Coronary artery (tissue), 2 donors: ENCODE measurements at places on chromosomes 5 and 9.

DNA sequence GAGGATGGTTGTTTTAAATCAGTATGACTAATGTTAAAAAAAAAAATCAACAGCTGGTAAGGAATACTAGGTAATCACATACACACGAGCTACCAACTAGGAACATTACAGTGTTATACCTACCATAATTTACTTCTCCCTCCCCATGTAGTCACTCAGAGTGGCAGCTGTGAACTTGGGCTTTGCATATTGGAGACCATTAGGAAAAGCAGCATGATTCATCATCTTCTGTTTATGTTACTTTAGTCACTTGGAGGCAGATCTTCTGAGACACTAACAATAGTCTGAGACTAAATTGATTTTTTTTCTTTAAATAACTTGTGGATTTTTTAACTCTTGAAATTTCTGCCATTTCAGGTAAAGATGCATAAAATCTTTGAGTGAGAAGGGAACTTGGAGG lies 141.5 kb upstream of the NR4A3 start:
- DNase-seq = no peak

DNA sequence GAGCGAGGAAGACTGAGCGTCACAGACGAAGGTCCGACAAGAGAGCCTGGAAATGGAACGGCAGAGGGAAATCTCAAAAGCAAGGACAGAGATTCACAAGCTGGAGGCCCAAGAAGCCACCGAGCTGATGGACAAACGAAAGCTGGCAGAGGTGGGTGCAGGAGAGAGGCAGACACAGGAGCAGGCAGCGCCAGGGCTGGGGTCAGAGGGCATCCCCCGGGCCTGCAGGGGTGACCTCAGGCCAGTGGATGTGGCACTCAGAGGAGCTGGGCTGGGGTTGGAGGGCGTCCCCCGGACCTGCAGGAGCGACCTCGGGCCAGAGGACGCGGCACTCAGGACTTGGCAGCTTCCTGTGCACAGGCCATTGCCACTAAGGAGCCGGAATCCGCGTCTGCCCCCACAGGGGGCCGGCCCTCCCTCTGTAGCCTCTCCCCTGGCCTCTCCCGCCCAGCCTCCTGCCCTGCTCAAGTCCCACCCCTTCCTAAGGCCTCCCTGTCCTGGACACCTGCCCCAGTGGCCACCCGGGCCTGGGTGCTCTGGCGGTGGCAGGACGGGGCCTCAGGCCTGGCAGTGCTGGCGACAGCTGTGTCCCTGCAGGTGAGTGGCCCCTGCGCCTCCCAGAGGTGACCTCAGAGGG lies 40.4 kb downstream of the EXD3 start:
- no peak for DNase-seq

DNA sequence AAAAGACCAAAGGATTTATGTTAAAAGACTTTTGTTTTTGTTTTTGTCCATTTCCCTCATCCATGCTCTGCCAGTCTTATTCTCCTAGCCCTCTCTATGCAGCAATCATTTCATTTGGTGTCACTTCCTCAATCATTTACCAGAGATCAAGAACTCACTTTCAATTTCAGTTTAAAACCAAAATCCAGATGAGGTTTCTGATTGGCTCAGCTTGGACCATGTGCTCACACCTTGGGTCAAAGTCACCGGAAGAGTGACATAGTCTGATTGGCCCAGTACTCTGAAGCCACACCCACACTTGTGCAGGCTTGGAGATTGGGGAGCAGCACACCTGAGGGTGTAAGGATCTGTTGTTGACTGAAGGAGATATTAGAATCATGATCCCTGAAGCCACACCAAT lies 79.6 kb downstream of the TLR4 start:
- DNase-seq = no peak

- DNase-seq = no peak
Measured at GRCh38 chr9:78839252-78839651, 542.3 kb downstream of the PSAT1 start.

GRCh38 chr5:179154991-179155955 lies 95.1 kb downstream of the ZNF354C start:
- DNase-seq = peak; percentile 47

DNA sequence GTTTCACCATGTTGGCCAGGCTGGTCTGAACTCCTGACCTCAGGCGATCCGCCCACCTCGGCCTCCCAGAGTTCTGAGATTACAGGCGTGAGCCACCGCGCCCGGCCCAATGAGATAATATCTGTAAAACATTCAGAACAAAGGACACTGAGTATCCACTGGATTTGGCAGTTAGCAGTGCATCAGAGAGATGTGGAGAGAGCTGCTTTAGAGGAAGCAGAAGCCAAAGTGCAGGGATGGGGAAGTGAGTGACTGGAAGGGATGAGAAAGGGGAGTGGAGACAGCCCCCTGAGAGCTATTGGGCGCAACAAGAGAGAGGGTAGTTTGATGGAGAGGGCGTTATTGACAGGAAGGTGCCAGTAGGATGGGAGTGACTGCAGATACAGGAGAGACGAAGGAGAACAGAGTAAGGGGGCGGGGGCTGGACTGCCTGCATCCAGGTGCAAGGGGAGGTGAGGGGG lies 157.5 kb upstream of the SHB start:
- DNase-seq = no peak

GRCh38 chr5:164651546-164652275 lies 1146.3 kb downstream of the MAT2B start:
- DNase-seq = no peak

DNA sequence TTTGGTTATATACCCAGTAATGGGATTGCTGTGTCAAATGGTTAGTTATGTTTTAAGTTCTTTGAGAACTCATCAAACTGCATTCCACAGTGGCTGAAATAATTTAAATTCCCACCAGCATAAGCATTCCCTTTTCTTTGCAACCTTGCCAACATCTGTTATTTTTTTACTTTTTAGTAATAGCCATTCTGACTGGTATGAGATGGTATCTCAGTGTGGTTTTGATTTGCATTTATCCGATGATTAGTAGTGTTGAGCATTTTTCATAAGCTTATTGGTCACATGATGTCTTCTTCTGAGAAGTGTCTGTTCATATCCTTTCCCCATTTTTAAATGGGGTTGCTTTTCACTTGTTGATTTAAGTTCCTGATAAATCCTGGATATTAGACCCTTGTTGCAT lies 435.7 kb upstream of the RIOK2 start:
- DNase-seq = no peak
